ENCODE measurements at places on chromosomes 12 and 14.
A peak's percentile ranks its signal among the peaks of the same experiment; 100 is the strongest.

DNA sequence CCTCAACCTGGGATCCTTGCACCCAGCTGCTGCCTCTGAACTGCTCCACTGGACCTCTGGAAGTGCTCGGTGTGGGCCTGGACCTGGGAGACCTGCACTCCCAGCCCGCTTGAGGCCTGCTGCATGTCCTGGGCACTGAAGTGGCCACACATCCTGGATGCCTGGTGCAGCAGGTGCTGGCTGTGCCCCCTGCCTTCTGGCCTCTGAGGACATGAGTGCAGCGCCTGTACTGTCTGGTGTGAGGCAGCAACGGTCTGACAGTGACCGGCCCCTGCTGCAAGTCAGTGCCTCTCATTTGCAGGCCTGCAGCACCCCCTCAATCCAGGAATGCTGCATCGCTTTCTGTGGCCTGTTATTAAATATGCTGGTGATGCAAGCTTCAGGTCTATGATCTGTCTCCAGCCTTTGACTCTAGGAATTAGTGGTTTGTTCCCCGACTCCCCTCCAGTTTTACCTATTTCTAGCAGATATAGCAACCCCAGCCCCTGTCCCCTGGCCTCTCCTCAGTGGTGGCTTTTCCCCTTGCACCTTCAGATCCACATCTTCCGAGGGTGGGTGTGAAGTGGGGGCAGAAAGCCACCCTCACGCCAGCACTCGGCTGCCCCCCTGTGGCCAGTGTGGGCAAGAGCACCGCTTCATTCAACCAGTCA is 3.6 kb downstream of the SMIM41 start:
- peak; percentile 52 for DNase-seq

DNA sequence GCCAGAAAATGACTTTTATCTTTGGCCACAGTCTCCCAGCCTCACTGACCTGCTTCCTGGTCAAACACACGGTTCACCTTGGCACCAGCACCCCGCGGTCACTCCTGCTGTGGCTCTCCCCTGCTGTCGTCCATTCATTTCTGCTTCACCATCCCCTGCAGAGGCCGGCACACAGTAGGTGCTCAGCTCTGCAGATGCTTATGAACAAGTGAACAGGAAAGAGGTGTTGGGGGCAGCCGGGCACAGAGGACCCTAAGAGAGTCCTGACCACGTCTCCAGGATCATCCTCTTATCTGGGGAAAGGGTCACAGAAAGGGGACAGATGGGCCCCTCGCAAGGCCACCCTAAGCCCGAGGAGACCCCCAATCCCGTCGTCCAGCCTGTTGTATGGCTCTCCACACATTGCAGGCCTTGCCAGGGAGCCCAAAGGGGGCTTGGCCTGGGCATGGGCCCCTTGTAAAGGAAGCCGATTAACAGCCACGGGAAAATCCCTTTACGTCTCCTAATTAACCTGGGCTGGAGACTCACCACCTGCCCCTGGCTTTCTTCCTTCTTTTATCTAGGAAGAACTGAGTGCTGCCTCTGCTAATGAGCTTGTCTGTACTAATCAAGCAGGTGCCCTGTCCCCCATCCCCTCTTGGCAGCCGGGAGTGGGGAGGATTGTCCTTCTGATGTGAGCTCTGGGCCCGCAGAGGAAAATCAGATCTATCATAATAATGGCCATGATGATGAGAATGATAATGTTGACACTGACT is 119.2 kb downstream of the AACS start:
- DNase-seq = no peak

GRCh38 chr12:15580431-15580830 is 208.8 kb downstream of the EPS8 start:
- no peak for DNase-seq

DNA sequence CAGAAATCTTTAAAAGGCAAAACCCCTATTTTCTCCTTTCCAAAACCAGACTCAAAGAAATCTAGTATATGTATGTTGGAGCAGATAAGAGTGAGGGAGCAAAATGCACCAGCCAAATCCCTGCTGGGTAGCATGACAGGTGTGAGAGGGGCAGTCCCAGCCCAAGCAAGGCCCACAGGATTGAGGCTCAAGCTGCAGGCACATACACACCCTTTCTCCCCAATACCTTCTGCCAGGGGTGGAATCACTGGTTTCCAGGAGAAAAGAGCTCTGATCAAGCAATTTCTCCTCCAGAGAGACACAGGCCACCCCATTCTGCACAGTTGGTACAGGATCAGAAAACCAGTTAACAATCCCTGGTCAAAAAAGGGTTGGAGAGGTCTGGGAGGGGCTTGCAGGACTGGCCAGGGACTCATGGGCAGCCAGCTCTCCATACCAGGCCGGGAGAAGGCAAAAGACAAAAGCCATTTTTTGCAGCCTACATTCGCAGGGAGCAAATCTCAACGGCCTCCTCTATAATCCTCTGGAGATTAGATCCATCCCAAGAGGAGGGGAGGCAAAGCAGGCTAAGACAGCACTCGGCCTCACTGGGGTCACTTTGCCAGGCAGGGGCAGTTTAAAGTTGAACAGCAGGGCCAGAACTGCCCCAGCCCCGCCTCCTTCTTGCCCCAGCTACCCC is 2.1 kb downstream of the KMT2D start:
- no peak for DNase-seq

DNA sequence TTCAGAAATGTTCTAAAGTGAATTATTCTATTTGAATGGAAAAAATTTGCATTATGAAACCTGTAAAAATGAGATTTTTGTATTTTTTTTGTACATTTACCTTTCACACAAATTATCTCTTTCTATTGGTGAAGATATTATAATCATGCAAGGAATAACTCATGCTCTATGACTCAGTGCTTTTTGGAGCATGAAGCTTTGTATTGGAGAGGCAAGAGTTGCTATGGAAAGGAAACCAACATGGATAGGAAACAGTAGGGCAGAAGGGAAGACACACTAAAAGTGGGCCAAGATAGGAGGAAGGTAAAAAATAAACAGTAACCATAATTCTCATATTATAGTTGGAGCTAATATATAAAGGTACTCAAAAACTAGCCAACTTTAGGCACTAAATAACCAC is 79.0 kb downstream of the PLCZ1 start:
- no peak for DNase-seq

DNA sequence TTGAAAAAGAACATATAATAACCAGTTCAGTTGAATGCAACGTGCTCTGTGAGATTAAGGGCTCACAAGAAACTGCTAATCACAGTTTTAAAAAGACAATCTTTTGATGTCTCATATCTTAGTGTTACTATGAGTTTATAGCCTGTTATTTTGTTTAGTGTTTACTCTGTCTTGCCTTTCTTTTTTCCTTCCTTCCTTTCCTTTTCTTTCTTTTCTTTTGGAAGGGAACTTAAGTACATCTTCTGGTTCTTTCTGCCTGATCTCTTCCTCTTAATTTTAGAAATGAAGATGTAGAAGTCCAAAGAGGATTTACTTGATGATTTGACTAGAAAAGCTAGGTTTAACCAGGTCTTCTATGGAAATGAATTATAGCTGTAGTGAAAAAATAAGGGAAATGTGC is 38.2 kb downstream of the WNK1 start:
- DNase-seq = no peak

DNA sequence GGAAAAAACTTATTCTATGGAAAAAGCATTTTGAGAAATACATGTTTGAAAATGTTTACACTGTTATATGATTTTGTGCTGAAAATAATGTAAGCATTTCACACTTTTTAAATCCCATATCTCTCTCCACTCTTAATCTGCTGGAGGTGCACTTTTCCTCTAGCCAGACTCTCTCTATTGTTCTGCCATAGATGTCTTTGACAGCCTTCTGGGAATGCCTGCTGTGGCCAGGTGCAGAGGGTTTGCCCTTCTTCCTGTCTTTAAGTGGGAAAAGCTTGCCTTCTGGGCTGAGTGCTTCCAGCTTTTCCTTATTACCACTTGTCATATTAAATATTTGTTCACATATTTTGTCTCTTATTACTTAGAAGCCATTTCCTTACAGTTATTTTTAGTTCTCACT is 60.1 kb upstream of the PPM1H start:
- DNase-seq = no peak

DNA sequence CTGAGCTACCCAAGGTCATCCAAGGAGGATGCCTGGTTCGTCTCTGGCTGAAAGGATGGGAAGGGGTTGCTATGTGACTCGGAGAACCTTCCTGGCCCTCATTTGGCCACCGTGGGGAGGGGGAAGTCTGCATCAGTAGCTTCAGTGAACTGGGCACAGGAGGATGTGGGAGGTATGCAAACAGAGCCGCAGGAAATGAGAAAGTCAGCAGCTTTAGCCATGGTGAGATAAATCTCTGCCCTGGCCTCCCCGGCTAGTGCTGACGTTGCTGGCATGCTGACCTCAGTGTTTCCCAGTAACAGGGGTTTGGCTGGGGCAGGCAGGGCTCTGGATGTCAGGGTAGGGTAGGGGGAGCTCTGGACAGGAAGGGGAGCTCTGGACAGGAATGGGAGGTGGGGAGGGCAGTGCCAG is 2.3 kb upstream of the CEBPE start:
- no peak for DNase-seq

- no peak for DNase-seq
Measured at GRCh38 chr12:108881953-108882352, 2.1 kb downstream of the DAO start.

DNA sequence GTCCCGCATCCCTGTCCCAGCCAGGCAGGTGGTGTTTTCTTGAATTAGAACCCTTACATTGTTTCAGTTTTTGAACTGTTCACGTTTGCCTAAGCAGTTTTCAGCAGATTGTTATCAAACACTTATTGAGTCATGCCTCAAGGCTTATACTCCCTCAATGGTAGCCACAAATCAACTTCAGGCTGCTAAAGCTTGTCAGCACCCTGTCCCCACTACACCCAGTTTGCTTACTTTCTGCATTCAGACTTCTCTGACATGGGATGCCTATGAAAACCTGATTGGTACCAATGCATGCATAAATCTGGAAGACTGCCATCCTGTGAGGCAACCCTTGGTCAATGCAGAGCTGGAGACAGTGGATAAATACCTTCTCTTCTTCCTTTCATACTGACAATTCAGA is 225.4 kb downstream of the BTG1 start:
- DNase-seq = no peak

- no peak for DNase-seq
Measured at GRCh38 chr14:51554339-51554920, 97.3 kb upstream of the FRMD6 start.

DNA sequence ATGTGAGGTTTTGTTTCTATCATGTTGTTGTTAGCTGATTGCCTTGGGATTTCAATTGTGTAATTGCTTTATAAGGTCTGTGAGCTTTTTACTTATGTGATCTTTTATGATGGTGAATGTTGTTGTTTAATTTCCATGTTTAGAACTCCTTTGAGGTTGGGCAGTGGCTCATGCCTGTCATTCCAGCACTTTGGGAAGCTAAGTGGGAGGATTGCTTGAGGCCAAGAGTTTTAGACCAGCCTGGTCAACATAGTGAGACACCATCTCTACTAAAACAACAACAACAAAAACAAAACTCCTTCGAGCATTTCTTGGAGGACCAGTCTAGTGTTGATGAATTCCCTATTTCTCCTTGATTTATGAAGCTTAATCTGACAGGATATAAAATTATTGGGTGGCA is 102.1 kb upstream of the PMCH start:
- no peak for DNase-seq

DNA sequence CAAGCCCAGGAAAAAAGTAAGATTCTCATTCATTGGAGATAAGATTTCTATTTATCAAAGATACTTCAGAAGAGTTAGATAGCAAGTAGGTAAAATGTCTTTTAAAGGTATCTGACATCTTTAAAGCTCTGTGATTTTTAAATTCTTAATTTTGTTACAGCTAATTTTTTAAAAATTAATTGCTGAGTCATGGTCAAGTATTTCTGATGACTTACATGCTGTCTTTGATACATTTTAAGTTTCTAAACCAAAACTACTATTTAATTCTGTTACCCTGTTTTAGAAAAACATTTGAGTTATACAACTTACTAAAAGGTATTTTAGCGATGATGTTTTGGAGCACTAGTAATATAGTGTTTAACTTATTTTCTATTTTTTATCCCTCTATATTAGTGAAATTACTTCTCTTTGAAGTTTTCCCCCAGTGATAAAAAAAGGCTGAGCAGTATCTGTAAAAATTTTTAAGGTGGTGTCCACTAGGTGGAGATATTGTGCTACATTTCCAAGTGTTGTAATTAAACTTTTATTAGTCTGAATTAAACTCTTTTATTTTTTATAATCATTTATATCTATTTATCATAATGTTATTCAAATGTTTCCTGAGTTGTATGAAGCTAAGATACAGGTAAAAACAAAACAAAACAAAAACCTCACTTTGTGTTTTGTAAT is 11.5 kb downstream of the ALG10 start:
- DNase-seq = no peak

GRCh38 chr14:21534576-21534975 is 8.4 kb upstream of the SALL2 start:
- DNase-seq = no peak

DNA sequence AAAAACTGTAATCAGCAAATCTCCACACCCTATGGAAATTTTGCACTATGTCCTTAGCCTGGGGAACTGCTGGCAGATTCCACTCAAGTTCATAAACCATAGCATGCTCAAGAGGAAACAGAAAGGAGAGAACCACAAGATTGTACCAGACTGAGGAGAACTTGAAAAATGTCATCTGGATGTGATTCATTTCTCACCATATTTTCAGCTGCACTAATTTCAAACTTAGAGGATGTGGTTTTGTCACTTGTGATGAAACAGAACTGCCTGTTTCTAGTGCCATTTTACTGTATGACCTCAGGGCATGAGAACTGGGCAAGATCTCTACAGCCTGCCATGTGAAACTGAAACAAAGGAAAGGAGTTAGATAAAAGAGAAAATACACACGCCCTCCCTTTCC is 1493.1 kb upstream of the FLRT2 start:
- no peak for DNase-seq

GRCh38 chr12:110170535-110171185 is 46.5 kb downstream of the IFT81 start:
- DNase-seq = no peak

GRCh38 chr12:48954841-48955501 is 2.3 kb downstream of the ARF3 start:
- no peak for DNase-seq

DNA sequence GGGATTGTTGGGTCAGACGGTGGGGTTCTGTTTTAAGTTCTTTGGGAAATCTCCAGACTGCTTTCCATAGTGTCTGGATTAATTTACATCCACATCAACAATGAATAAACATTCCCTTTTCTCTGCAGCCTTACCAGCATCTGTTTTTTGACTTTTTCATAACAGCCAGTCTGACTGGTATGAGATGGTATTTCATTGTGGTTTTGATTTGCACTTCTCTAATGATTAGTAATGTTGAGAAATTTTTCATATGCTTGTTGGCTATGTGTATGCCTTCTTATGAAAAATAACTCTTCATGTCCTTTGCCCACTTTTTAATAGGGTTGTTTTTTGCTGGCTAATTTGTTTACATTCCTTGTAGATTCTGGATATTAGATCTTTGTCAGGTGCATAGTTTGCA is 140.8 kb upstream of the CNTN1 start:
- no peak for DNase-seq

- no peak for DNase-seq
Measured at GRCh38 chr12:3140284-3140683, 63.1 kb downstream of the TSPAN9 start.

DNA sequence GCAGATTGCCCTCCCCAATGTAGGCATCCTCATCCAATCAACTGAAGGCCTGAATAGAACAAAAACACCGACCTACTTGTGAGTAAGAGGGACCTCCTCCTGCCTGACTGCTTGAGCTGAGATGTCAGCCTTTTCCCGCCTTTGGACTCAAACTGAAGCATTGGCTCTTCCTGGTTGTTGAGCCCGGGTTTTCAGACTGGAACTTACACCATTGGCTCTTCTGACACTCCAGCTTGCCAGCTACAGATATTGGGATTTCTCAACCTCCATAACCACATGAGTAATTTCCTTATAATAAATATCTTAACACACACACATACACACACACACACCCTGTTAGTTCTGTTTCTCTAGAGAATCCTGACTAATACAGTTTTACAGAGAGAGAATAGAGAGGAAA is 173.4 kb upstream of the NTF3 start:
- no peak for DNase-seq

Data from activated T-cell treated with anti-CD3 and anti-CD28 coated beads for 48 hours (primary cell).